ENCODE measurements at places on chromosomes 6 and 20.

GRCh38 chr6:397056-397455 is 5.5 kb downstream of the IRF4 start:
- DNase-seq, result no peak

- no peak for DNase-seq
Observed at GRCh38 chr20:12916699-12917098, 92.1 kb upstream of the SPTLC3 start.

DNA sequence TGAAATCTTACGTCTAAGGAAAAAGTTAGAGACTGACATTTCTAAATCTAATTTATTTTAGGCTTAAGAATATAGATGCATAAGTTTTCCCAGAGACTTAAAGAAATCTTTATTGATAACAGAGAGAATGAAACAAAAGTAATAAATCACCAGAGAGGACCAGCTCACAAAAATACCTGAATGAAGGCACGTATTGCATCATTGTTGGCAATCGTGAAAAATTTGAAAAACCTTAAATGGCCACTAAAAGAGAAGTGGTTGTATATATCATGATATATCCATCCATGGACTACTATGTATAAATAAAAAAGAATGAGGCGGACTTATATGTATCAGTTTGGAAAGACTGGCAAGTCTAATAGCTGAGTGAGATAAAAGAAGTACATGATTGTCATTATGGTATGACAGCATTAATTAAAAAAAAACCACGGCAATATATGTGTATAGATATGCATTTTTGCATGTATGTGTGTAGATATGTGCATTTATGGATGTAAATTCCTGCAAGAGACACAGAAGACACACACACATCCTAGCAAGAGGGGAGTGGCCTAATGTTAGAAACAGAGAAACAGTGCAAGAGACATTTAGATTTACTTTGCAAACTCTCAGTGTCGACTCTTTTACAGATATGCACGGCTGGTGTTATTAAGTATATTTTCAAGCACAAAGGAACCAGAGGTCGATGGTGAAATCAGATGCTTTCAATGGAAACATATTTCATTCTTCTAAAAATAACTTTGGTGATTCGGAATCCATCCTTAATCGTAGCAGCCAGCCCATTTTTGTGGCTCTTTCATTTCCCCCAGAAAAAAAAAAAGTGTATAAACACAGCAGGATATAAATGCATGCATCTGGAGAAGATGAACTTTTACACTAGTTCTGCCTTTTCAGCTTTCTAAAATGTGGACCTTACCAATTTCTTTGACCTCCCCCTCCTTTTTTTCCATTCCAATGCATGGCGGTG is 156.1 kb upstream of the SALL4 start:
- no peak for DNase-seq

DNA sequence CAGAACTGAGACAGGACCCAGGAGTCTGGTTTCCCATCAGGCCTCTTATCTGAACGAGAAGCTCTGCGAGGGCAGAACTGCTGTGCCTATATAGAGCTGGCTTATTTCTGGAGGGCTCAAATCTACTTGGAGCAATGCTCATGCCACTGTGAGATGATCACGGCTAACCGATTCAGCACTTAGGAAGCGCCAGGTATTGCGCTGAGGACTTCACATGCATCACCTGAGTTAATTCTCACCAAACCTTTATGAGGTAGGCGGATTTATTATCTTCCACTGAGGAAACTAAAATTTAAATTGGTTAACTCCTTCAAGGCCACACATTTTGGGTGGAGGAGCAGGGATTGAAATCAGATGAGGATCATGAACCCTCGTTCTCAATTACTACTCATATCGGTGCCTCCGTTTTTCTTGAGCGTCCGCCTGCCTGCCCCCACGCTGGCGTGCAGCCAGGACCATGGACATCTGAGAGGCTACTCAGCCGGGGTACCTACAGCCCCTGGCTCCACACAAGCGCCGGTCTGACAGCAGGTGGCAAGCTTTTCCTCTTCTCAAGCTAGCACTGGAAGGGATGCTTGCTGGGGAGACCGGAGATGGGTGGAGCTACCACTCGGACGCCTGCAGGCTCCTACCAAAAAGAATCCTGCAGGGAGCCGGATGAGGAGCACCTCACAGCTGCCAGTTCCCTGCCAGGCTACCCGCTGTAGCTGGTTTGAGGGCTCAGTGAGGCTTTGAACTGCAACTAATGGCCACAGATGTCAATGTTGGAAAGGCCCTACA is 1.0 kb upstream of the PCIF1 start:
- peak; percentile 75 for DNase-seq

GRCh38 chr20:33687993-33688937 is 2.1 kb upstream of the E2F1 start:
- DNase-seq, result no peak

DNA sequence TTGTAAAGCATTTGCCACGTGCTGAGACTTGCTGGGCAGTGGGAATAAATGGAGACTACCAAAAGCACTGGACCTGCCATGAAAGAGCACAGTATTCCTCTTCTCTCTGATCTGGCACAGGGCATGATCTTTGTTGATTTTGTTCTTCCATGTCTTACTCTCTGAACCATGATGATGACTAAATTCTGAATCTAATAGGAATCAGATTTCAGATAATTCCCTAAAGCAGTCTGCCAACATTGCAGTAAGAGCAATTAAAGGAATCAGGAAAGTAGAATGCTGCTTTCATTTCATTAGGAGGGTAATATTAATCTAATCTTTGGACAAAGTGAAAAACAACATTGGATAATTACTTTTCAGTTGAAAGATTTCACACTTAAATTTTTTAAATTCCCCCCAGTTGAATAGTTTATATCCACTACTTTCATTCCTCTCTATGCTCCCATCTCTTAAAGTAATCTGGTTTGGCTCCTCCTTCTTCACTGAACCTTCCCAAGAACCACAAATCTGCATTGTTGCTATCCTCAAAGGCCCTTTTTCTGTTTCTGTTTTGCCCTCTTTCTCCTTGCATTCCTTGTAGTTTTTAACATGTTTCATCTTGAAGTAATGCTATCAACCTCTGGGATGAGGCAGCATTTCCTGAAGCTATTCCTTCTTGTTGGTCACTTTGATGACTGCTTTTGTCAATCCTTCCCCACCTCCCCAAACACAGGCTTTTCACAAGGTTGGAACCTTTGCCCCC is 243.2 kb upstream of the TENT5A start:
- no peak for DNase-seq

Data from NCI-H510A (cell line).